ENCODE measurements at places on chromosomes 13 and 19.

- DNase-seq = no peak
These were observed 14.3 kb downstream of the LPAR6 start for GRCh38 chr13:48398450-48399095.

DNA sequence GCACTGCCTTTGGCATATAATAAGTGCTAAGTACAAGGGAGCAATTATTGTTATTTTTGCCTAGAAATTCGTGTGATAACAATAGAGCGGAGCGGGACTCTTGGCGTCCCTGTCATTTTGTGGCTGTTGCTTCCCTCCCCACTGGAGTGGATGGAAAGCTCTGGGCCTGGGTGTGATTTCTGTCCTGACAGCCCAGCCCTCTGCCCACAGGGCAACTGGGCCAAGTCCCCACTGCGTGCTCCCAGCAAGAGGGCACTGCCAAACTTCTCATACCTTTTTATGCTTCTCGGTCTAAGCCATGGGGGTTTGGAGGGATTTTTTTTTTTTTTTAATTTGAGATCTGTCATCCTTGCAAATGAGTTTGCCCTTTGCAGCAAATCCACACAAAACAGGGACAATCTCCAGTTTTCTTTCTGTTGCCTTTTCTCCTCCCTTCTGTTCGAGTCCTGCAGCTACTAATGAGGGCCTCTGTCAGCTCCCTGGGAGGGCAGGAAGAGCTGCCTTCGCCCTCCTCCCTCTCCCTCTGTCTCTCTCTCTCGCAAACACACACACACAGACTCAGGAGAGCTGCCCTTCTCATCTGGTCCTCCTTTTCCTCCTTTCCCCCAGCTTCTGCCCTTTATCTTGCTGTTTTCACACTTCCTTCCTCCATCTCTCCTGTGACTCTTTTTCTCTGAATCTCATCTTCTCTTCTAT lies 103.9 kb downstream of the DNAJC15 start:
- DNase-seq = no peak

DNA sequence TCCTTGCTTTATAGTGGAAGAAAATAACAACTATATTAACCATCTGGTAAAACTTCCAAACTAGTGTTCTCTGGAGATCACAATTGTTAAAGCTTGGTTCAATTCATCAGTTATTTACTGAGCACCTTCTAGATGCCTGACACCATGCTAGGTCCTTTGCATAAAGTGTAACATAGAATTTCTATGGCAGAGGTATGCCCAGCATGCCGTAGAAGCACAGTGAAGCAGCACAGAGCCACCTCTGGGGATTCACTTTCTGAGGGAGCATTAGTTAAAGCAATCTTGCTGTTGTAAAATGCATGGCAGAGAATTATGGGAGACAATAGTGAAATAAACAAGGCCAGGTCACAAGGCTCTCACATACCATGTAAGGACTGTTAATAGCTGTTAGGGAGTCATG lies 75.2 kb downstream of the LRRC63 start:
- DNase-seq = no peak

- DNase-seq = no peak
These were observed 76.3 kb upstream of the NPAS1 start for GRCh38 chr19:46943150-46943946.

DNA sequence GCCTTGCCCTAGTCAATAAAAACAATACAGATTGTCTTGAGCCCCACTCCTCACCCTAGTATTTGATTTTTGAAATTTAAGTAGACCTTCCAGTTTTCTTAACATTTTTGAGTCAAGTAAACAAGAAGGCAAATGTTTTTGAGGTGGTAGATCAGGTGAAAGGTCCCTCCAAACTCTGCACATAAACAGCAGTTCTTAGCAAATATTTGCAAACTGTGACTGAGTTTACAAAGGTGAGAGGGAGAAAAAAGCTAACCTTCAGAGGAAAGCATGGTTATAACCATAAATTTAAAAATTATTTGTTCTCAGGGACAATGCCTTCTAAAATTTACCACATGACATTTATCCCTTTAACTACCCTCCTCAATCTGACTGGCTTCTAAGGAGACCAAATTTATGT lies 84.6 kb upstream of the PCDH17 start:
- no peak for DNase-seq
